ENCODE measurements at places on chromosomes 6 and 20.

DNA sequence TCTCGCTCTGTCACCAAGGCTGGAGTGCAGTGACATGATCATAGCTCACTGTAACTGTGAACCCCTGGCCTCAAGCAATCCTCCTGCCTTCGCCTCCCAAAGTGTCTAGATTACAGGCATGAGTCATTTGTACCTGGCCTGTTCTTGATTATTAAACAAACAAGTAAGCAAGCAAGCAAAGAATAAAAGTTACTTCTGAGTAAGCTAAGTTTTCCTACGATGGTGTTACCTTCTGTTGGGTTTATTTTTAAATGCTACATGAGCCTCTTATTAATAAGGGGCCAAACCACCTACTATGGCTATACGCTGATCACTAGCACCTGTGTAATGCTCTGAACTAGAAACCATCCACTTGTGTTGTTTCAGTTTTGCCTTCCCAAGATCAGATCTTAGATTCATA is 50.8 kb downstream of the IL22RA2 start:
- DNase-seq = no peak

DNA sequence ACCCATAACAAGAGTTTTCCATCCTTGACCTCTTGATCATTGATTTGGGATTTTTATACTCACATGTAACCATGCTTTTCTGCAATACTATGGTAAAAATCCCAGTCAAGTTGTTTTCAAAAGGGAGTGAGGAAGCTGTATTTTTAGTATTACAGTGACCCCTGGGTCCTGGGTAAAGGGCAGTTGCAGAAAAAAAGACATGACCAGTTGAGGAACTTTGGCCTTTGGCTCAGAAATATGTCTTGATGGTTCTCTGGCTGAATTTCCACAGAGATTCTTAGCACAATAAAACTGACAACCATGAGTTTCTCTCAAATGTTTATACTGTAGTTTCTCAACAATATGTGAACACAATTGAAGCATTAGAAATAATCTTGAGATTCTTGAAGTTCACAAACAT is 28.6 kb upstream of the PRL start:
- no peak for DNase-seq

DNA sequence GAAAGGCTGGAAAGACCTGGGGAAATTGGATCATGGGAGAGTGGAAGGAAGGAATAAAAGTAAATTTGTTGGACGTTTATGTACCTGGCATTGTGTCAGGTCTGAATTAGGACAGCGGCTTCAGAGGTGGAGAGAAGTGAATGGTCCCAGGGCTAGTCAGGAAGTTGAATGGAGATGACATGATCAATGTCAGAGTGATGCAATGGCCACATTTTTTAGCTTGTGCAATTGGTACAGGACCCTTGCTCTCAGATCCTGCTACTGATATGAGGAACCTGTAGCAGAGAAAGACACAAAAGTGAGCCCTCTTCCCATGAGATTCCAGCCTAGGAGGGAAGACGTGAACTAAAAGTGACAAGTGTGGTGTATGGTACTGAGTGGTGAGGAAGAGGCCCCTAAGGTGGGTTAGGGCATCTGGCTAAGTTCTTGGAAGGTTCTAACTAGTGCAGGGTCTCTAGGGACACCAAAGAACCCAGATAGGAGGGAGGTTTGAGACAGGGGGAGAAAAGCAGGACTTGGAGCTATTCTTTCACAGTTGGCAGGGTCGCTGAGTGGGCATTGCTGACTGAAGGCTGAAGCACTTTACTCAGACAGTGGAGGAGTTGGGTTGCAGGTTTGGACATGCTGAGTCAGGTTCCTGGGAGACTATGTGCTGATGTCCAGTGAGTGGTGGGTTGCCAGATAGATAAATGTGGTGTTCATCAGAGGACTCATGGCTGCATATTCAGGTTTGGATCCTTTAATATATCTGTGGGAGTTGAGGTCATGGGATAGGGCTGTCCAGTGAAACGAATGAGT is 266.1 kb upstream of the RNF24 start:
- no peak for DNase-seq

- DNase-seq = no peak
Measured at GRCh38 chr20:35947907-35948306, 6.4 kb downstream of the SCAND1 start.

GRCh38 chr6:131061041-131061750 is 1.8 kb downstream of the EPB41L2 start:
- no peak for DNase-seq

DNA sequence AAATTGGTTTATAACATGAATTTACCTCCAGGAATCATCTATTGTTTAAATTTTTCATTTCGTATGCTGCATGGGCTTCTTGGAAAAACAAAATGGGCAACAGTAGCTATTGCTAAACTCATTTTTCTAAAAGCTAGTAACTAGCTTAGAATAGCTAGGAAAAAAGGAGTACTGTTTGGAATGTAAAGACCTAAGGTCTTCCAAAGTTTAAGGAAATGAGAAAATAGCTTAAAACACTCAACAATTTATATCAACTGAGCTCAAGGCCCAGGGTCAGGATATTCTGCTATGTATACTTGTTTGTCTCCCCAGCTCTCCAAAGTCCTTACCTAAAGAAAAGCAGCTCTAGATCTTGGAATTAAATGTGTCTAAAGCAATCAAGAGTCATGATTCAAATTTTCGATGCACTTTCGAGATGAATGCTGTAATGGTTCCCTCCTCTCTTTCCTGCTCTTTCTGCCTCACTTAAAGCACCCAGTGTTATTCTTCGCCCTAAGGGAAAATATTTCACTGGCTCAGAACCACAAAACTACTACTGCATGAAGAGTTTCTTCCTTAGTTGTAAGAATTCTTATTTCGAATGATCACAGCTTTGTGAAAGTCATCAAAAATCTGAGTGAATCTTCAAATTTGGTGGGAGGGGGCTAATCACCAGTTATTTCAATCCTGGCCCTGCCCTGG is 41.6 kb downstream of the LYRM4 start:
- no peak for DNase-seq

DNA sequence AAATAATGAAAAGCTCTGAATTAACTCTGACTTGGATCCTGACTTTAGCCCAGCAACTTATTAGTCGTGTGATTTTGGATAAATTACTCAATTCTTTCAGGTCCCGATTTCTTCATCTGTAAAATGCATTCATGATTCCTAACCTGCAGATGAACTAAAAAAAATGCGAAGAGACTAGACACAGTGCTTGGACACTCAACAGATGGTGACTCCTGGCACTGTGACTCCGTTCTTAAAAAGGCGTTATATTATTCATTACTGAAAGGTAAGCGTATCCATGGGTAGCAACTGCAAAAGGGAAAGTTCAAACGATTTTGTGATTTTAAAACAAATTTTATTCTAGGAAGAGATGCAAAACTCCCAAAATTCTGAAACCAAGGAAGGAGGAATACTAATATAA is 226.3 kb downstream of the KIF16B start:
- no peak for DNase-seq

DNA sequence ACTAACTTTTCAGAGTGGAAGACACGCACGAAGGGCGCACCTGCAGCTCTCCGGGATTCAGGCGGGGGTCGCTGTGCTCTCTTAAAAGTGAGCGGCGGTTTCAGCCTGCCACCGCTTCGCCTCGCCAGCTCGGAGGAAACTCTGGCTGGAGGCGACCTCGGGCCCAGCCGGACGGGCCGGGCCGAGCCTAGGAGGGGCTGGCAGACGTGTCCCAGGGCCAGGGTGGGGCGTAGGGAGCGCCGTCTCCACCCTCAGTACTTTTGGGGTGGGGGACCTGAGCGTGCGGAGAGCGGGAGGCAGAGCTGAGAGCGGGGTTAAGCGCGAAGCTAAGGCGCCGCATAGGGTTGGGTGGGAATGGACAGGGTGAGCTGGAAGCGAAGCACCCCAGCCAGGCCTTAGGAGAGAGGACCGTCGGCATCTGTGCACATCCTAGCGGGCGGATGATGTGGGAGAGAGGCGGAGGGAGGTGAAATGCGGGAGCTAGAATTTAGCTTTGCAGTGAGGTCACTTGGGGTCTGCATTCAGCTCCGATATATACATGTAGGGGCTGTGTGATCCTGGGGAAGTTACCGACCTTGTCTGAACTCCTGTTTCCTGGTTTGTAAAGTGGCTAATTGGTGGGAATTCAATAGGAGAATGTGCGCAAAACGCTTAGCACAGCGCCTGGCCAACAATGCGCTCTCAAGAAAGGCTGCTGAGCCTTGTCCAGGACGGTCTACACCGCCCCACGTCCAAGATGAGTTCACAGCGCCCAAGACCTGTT is 6.5 kb upstream of the TFAP2A start:
- no peak for DNase-seq

DNA sequence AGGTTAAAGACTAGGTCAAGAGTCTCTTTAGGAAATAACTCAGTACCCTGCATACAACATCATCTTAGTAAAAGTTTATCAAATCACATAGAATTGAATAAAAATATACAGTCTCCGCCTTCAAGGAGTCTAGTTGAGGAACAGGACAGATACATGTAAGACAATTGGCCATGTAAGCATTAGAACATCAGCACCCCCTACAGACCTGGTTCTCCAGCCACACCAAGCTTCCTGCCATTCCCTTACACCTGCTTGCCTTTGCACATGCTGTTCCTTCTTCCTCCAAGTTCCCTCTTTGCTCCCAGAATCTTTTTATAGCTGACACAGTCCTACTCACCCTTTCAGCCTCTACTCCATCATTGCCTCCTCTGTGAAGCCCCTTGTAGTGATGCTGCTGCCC is 187.8 kb upstream of the LRFN2 start:
- no peak for DNase-seq
